ENCODE measurements at places on chromosomes 7 and 10.

DNA sequence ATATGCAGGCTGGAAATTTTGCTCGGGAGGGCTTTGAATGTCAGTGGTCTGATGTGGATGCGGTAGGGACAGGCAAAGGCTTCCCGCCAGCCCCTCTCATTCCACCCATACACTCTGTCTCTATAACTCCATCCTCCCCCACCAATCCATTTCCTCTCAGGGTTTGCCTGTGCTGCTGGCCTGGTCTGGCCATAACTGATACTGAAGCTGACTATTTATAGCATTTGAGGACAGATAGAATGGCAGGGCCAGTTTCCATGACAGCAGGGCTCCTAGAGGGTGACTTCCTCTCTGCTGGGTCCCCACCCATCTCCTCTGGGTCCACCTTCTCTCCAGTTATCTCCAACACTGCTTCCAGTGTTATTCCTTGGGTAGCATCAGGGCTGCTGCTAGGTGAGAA, 6.6 kb upstream of the PDLIM1 start:
- no peak for DNase-seq

DNA sequence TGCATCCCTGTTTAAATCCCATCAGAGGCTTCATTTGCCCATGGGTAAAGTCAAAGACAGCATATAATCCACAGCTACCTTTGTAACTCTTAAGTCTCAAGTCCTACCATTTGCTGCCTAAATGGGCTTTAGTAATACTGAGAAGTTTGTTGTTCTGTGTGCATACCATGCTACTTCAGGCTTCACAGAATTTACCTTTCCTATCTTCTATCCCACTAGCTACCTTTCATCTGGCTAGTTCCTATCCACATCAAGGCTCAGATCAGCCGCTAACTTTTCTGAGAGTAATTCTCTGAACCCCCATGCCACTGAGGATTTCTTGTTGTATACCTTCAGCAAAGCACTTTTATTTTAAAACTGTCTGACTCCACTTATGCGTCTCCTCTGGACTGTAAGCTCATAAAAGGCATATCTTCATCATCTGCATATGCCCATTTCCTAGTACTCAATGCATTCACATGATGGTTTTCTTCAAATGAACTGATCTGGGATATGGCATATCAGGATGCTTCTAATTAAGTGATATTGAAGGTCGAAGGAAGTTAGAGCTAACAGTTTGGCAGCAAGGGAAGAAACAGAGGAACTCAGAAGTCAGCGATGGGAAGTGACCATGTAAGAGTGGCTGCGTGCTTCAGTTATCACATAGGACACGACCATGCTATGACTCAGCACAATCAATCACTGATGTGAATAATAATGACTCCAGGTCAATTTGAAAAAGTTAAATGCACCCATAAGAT, 283.9 kb upstream of the DKK1 start:
- no peak for DNase-seq

DNA sequence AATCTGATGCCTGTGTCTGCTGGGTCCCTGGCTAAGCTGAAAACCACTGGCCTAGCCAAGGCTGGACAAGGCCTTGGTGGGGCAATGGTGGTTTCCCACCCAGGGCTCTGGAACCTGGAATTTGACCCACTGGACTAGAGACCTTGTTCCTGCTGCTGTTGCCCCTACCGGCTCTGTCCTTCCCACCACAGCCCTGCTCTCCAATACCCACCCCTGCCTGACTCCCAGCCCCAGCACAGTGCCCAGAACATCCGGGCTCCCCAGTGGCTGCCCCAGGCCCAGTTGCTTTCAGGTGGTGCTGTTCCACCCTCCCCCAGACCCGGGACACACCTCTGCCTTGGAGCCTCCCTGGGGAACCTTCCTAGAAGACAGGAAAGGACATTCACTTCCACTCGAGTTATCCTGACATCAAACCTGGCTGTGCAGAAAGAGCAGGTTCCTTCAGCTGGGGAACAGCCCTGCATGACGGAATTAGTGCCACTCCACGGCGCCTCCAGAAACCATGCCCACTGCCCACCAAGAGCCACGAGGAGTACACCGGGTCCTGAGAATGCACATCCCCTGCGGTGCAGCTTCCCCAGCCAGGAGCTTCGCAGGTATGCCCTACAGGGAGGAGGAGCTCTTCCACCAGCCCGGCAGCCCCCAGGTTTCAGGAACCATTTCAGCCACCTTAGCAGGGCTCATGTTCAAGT, 152.8 kb downstream of the OAT start:
- DNase-seq, result no peak

- DNase-seq, result no peak
These were observed 38.9 kb downstream of the LYZL1 start for GRCh38 chr10:29327746-29328102.

DNA sequence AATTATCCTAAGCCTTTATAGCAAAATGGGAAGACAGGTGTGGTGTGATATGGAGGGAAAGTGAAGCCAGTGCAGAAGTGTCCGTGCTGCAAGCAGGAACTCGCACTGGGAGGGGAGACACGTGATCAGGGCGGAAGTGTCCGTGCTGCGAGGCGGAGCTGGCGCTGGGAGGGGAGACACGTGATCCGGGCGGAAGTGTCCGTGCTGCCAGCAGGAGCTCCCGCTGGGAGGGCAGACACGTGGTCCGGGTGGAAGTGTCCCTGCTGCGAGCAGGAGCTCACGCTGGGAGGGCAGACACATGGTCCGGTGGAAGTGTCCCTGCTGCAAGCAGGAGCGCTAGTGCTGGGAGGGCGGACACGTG, 40.5 kb upstream of the PRKAR1B start:
- DNase-seq, result no peak

GRCh38 chr7:81013083-81013817, 94.4 kb upstream of the SEMA3C start:
- DNase-seq, result no peak
